ENCODE measurements at places on chromosomes 5 and 9.

DNA sequence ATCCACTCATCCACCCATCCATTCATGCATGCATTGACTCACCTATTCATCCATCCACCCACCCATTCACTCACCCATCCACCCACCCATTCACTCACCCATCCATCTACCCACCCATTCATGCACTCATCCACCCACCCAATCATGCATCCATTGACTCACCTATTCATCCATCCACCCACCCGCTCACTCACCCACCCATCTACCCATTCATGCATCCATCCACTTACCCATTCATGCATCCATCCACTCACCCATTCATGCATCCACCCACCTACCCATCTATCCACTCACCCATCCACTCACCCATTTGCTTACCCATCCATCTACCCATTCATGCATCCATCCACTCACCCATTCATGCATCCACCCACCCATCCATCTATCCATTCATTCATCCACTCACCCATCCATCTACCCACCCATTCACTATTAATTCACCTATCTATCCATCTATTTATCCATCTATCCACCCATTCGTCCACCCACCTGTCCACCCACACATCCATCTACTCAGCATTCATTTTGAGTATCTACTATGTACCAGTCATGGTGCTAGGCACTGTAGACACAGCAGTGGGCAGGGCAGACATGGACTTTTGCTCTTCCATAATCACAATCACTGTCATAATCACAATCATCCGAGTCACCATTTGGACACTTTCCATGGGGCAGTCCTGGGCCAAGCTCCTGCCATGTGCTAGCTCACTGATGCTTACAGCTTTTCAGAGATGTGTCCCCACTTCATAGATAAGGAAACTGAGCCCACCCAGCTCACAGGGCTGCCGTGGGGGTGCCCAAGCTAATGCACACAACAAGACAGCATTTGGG lies 34.4 kb downstream of the HMCN2 start:
- DNase-seq: no peak

GRCh38 chr5:96957254-96958049 lies 21.6 kb downstream of the LNPEP start:
- no peak for DNase-seq

GRCh38 chr9:89171693-89172092 lies 6.9 kb downstream of the SHC3 start:
- no peak for DNase-seq

- DNase-seq: no peak
Measured at GRCh38 chr5:32027717-32028458, 146.2 kb downstream of the GOLPH3 start.

DNA sequence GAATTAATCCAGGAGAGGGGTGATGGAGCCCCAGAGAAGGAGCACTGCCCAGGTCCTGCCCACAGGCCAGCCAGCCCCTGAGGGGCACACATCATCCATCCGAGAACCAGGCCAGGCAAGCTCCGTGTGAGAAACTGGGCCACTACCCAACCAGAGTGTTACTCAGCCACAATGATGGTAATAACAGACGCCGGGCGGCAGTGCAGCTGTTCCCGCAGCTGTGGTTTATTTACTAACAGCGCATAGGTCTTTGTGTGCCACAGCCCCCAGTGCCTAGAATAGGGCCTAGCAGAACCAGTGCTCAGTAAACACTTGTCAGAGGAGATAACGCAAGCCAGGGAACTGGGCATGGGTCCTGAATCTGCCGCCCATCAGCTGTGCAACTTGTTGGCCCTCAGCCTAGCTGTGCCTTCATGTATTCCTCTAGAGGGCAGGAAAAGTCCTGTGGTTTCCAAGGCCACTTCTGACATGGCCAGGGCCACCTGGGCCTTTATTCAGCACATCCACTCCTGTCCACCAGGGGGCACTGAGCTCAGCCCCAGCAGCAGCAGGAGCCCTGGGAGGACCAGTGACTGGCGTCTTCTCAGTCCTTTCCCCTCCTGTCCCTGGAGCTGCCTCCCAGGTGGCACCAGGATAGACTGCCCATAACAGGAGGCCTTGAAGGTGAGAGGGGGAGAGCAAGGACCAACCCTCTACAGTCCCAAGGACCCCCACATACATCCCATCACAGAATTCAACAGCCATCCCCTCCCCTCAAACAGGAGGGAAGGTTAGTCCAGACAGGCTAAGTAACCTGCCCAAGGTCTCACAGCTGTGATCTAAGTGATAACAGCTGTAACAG lies 2.1 kb downstream of the MXD3 start:
- DNase-seq: peak; percentile 26

GRCh38 chr9:109399258-109399767 lies 78.5 kb upstream of the EPB41L4B start:
- DNase-seq: peak; percentile 39

- no peak for DNase-seq
Measured at GRCh38 chr5:14490309-14490711, 91.3 kb upstream of the OTULINL start.

DNA sequence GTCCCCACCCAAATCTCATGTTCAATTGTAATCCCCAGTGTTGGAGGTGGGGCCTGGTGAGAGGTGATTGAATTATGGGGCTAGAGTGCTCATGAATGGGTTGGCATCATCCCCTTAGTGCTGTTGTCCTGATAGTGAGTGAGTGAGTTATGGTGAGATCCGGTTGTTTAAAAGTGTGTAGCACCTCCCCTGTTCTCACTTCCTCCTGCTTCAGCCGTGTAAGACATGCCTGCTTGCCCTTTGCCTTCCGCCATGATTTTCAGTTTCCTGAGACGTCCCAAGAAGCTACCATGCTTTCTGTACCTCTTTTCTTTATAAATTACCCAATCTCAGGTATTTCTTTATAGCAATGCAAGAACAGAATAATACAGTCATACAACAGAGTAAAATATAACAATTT lies 742 bp upstream of the LECT2 start:
- DNase-seq: no peak

GRCh38 chr9:107650995-107651394 lies 161.4 kb upstream of the KLF4 start:
- no peak for DNase-seq

DNA sequence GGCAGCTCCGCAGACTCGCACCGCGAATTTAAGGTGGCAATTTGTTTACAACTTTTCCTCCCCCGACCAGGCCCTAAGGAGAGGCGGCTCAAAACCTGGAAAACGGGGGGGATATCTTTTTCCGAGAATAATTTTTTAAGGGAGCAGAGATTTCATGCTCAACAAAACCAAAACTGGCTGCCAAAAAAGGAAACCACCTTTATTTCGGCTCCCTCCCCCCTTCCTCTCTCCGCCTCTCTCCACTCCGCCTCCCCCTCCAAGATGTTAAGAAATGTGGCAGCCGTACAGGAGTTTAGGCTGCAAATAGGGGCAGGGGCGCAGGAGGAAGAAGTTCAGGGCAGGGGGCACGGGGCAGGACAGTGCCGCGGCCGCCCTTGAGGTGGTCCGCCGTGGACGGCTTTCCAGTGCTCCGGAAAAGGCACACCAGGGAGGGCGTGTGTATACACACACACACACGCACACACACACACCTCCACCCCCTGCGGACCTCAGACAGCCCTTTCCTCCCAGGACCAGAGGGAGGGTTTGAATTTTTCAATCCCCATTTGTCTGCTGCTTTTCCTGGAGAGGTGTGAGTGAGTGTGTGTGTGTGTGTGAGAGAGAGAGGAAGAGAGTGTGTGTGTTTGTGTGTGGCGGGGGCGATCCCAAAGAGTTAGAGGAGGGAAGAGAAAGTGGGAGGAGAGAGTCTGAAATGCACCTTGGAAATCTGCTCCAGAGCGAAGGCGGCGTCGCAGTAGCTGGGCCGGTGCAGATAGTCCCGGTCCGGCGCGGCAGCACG lies 9.1 kb downstream of the PTCH1 start:
- no peak for DNase-seq

DNA sequence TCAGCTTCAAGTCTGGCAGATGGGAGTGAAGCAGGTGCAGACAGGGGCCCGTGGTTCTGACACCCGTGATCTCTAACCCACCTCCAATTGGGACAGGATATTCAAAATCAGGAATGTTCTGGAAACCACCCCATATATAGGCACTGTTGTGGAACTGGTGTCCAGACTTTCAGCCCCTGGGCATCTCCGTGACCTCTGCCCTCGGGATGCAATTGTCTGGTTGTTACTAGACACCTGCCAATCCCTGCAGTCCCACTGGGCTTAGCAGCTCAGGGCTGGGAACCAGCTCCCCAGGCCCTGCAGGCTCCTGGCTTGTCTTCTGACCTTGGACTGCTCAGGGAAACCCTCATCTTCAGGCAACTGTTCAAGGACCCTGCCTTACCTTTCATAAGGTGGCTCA lies 38.8 kb downstream of the NTNG2 start:
- no peak for DNase-seq
